ENCODE measurements at places on chromosomes 3 and 15.
A peak's percentile ranks its signal among the peaks of the same experiment; 100 is the strongest.

DNA sequence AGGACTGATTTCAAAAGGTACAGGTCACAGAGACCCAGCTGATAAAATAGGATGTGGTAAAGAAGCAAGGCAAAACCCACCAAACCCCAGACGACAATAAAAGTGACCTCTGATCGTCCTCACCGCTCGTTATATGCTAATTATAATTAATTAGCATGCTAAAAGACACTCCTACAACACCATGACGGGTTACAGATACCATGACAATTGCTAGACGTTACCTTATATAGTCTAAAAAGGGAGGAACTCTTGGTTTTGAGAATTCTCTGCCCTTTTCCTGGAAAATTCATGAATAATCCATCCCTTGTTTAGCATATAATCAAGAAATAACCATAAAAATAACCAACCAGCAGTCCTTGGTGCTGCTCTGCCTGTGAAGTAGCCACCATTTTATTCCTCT, 74.7 kb upstream of the MB21D2 start:
- DNase-seq: no peak

- no peak for DNase-seq
Measured at GRCh38 chr15:70220490-70221096, 122.9 kb upstream of the TLE3 start.

DNA sequence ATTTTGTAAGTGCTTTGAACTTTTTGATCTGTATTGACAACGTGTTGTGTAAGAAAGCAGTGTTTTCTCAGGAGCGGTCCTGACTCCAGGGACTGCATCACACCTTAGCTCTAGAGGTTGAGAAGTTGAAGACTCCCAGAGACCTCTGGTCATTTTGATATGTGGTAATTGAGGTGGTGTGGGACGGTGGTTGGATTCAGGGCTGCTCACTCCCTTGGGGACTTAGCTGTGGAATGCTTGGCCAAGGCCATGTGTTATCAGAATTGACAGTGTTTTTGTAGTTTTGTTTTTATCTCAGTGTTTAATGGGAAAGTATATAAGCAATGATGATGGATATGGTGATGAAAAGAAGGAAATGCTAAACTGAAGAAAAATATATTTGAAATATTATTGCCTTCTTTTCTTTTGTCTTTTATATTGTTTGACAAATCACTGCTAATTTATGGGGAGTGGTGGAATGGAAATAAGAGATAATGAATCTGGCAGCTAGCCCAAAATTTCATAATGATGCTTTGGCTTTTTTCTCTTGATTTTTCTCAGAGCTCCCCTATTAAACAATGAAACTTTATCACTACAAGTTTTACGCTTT, 16.0 kb downstream of the CMSS1 start:
- peak; percentile 43 for DNase-seq

DNA sequence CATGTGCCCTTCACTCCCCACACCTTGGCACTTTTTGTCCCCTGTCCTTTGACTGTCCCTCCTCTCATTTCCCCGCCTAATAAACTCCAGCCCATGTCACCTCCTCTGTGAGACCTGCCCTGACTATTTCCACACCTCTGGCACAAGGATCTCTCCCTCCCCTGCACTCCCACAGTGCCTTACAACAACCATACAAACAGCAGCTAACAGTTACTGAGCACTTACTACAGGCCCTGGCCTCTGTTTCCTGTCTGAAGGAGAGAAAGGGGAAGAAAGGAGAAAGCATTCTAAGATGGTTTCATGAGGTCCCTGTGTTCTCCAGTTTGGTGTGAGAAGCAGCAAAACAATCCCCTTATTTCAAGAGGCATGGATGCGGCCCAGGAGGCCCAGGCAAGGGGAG, 20.0 kb upstream of the TRH start:
- DNase-seq: no peak
